Left ventricle myocardium superior (tissue), 1 donor: ENCODE measurements at places on chromosomes 11 and 22. TPM values are rescaled to one million over a fixed set of nuclear protein-coding genes. Genes with fewer than 3 reads are reported as not detected.
A peak's percentile ranks its signal among the peaks of the same experiment; 100 is the strongest.

GRCh38 chr22:37701141-37701786, 4.4 kb downstream of the TRIOBP start:
- DNase-seq = no peak

DNA sequence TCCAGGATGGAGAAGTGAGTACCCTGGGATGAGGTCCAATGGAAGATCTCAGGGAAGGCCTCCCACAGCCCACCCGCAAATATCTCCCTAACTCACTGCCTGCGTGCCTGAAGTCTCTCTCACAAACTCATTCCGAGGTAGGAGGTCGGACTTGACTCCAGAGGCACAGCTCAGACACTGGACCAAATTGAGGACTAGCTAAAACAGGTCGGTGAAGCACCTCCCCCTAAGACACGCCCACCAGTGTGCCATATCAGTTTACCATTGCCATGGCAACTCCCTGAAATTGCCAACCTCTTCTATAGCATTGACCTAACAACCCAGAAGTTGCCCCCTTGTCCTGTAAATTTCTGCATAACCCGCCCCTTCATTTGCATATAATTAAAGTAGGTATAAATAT, 17.5 kb downstream of the RPL3 start:
- no peak for DNase-seq

Gene YPEL1
- 3.2 TPM for total RNA-seq

GRCh38 chr22:26416670-26417276, 12.3 kb upstream of the ASPHD2 start:
- no peak for DNase-seq

GRCh38 chr11:119363851-119364590, 17.5 kb downstream of the USP2 start:
- DNase-seq = peak; percentile 87

GRCh38 chr22:50141891-50142363, 28.6 kb upstream of the PANX2 start:
- no peak for DNase-seq

Gene FKBP2
- total RNA-seq = 50.0 TPM

Gene NXPE2
- total RNA-seq = 0.12 TPM

- DNase-seq = no peak
These were observed 7.3 kb downstream of the C22orf31 start for GRCh38 chr22:29054251-29054767.

GRCh38 chr11:114058871-114059277, 637 bp upstream of the ZBTB16 start:
- peak; percentile 67 for DNase-seq

DNA sequence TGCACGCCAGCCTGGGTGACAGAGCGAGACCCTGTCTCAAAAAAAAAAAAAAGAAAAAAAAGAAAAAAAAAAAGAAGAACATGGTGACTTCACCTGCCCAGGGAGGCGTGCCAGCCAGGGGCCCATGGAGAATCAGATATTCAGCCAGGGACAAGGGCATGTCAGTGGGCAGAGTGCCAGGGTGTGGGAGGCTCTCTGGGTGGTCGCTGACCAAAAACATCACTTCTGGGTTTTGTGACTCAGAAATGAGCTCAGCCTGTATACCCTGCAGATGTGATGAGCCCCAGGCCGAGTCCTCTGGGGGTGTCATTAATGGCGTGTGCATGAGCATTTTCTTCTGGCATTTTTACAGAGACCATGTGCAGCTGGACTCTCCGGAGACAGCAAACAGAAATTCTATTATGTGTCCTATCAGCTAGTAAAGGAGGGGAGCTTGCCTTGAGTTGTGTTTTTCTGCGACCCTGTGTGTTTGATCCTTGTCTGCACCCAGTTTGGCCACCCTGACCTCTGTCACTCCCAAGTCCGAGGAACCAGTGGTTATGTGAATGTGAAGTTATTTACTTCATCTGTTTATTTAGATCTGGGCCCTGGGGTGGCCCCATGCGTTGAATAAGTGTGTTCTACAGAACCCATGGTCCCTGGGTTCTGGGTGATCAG, 53.6 kb downstream of the BCR start:
- peak; percentile 73 for DNase-seq

DNA sequence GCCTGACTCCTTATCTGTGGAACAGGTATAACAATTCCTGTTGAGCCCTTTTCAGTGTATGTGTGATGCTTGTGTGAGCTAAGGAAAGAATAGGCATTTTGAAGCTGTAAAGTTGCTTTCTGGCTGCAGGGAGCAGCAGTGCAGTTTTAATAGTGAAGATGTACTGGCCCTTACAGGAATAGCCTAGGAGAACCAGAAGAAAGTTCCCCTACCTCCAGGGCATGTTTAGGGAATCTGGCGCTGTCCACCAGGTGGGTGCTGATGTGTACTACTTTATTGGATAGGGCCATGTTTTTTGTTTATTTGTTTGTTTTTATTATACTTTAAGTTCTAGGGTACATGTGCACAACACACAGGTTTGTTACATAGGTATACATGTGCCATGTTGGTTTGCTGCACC, 11.5 kb downstream of the BMAL1 start:
- no peak for DNase-seq

DNA sequence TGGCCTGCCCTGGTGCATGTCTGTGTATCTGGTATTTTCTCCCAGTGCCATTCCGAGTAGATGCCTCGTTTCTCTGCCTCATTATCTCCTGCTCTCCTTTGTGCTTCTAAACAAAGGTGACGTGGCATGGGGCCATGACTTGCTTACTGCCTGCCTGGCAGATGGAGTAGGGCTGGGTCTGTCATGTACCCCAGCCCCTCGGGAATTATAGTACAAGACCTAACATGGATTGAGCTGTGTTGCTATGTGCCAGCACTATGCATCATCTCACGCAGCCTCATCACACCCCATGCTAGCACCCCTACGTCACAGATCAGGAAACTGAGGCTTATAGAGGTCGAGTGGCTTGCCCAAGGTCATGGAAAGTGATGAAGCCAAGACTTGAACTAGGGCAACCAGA, 88.1 kb downstream of the GALNT18 start:
- peak; percentile 59 for DNase-seq

Gene UBQLN3
- not detected for total RNA-seq

DNA sequence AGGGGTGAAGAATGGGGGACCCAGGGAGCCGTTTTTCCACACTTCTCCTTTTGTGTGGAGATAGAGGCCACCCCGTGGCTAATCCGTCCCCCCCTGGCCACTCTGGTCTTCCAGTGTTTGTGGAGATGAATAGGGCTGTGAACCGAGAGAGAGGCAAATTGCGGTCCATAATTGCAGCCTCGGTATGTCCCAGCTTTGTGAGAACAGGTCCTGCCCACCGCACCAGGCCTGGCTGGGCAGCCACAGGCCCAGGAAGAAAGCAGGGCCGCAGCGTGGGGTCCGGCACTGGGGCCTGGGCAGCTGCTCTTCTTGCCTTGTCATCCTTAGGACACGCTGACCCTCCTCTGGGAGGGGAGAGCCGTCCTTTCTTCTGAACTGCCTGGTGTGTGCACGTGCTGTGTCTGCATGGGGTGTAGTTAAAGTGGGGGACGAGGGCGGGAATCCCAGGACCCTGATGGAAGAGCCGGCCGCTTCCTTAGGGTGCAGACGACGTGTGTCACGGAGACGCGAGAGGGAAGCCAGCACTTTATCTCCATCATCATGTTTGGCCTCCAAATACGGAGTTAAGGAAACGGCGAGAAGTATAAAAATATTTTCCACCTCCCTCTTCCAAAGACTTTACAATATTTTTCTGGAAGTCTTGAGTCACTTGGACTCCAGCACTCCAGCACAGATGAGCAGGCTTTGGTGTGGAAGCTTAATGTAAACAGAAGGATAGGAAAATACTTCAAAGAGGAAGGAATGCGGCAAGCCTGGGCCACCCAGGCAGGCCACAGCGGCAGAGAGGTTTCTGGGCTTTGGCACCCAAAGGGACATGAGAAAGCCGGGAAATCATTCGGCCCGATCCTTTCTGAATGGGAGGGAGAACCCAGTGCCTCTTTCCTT, 1248.4 kb downstream of the BRD1 start:
- DNase-seq = peak; percentile 12

- peak; percentile 66 for DNase-seq
These were observed 35.6 kb downstream of the AMPD3 start for GRCh38 chr11:10490398-10491241.

GRCh38 chr22:46367707-46368191, 32.2 kb downstream of the TRMU start:
- peak; percentile 84 for DNase-seq

Gene HBB
- 61.2 TPM for total RNA-seq

Gene DBX1
- total RNA-seq = not detected

DNA sequence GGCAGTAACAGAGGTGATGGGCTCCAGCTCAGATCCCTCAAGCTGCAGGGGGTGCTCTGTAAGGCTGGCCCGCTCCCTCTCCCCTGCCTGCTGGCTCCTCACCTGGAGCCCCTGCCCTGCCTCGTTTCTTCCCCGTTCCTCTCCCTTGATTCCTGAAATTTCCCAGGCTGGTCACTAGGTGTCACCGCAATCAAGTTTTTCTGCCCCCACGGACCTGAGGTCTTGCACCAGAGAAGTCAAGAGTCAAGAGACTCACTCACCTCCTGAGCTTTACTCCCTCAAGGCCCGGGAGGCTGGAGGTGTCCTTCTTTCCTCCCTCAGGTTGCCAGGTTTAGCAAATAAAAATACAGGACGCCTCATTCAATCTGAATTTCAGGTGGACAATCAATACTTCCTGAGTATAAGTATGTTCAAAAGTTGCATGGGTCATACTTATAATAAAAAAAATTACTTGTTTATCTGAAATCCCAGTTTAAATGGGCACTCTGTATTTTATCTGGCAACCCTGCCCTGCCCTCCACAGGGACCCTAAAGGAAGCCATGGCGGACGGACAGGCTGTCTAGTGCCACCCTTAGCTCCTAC, 69.2 kb downstream of the SCUBE1 start:
- DNase-seq = no peak
